HFFc6 (cell line): ENCODE measurements at places on chromosomes 7 and 10. TPM values are rescaled to one million over a fixed set of nuclear protein-coding genes. Genes with fewer than 3 reads are reported as not detected.
A peak's percentile ranks its signal among the peaks of the same experiment; 100 is the strongest.

The RGR gene
- not detected in 3 replicates for total RNA-seq

DNA sequence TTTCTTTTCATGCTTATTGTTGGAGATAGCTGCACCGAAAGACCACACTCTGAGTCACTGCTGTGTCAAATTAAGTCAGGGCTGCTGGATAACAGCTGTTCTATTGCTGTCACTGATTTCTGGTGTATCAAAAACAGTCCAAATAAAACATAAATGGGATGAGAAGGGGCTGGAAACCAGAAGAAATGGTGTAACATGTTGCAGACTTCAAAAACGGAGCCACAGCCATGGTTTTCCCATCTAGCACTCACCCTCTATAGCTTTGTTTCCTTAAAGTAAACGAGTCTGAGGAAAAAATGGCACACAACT, 103.3 kb upstream of the DIP2C start:
- no peak for DNase-seq

- no peak for DNase-seq
Observed at GRCh38 chr7:26293569-26294308, 2.1 kb downstream of the SNX10 start.

DNA sequence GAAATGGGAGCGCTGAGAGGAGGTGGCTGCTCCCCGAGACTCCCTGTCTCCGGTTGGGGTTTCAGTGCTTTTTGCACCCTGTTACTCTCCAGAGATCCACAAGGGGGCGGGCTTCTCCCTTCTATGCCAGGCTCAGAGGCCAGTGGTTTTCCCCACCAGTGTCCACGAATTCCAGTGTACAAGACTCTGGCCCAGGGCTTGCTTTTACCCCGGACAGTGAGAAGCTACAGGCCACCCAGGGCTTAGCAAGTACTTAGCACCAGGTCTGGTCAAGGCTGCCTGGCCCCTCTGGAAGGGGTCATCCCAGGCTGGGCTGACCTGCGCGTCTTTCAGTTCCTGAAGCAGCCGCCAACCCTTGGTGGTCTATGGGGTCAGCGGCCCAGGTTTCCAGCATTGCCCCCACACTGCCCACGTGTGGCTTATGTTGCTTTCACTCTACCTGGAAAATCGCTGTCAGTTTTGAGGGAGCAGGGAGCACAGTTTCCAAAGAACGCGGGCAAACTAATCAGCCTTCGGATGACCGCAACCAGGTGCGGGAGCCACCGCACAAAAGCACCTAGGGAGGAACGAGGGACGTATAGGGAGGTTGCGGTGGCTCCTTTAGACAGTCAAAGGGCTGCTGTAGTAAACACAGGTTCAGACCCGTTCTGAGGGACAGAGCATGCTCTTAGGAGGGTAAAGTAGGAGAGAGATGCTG, 6.8 kb downstream of the CYP26A1 start:
- peak; percentile 44 for DNase-seq

GRCh38 chr7:33982425-33982786, 77.1 kb downstream of the BMPER start:
- peak; percentile 63 for DNase-seq

DNA sequence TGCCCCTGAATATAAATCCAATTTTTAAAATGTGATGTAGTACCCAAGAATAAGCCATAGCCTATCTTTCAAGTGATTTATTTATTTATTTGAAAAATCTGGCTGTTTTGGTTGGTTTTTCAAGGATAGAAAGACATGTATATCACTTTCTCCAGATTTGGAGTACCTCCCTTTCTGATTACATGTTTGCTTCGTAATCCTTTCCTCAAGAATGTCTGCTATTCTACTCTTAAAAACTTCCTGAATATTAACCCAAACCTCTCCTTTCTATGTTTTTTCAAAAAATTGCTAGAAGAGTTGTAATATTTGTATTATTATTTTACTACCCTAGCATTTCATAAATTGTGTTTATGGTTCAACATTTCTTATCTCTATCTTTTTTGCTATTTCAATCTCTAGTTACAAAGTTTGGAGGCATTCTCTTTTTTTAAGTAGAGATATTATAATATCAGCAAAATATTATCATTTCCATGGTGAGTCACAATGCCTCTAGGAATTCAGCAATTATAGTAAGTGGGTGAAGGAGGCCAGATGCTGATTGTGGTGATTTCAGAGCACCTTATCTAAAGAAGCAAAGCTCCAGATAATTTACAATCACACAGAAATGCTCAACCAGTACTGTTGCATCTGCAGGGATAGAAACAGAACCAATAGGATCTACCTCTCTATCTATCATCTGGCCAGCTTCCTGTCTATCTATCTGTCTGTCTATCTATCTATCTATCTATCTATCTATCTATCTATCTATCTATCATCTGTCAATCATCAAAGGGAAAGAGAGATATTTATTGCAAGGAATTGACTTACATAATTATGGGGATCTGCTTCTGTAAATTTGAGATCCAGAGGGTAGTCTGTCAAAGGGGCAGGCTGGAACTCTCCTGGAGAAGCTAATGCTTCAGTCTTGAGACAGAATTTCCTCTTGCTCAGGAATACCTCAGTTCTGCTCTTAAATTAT, 412.5 kb upstream of the SEMA3C start:
- DNase-seq, result no peak

The C10orf53 gene
- not detected in 3 replicates for total RNA-seq

The CRTAC1 gene
- not detected in 2 replicates for total RNA-seq
